ENCODE measurements at places on chromosomes 3 and 15.

- DNase-seq, result no peak
Observed at GRCh38 chr3:184823990-184824389, 12.0 kb downstream of the VPS8 start.

DNA sequence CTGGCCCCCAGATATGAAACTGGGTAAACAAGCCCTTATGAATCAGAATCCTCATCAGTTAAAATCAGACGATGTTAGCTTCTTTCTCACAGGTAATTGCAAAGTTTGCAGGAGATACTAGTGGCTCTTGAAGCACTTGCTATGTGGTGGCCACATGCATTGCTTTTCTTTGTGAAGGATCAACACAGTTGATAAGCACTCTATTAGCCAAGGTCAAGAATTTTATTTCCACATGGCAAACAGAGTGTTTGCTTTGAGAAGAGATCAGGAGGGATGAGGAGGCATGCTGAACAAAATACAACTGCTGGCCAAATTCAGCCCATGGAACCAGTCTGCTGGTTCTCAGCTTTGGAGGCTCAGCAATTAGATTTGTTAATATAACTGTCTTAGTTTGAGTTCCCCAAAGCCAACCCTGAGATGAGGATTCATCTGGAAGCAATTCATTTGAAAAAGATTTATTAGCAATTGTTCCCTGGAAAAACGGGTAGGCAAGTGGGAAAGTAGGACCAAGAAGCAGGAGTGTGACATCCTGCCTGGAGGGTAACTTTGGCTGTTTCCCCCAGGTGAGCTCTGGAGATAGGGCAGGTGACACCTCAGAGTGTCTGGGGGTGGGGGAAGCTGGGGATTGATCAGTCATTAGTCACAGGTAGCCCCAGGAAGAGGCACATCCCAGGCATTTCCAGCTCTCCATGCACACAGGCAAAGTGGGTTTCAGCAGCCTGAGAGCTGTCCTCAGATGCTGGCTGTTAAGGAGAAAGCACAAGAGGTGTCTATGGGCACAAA, 180.3 kb downstream of the ABHD5 start:
- no peak for DNase-seq

DNA sequence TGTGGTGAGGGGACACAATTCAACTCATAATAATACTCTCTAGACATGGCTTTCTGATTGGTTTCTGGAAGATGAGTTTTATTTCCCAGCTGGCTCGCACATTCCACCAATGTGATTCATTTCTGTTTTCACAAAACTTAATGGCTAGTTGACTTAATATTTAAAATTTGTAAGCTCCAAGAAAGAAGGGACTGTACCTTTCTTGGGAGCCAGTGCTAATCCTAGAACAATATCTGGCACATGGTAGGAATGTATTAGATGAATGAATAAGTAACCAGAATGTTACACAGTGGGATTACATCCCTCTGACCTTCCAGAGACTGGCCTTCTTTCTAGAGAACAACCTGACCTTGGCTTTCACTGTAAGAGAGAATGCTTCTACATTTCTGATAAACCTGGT, 262.8 kb downstream of the RORA start:
- DNase-seq, result no peak

- DNase-seq, result no peak
Observed at GRCh38 chr3:3603351-3603750, 195.9 kb upstream of the LRRN1 start.

DNA sequence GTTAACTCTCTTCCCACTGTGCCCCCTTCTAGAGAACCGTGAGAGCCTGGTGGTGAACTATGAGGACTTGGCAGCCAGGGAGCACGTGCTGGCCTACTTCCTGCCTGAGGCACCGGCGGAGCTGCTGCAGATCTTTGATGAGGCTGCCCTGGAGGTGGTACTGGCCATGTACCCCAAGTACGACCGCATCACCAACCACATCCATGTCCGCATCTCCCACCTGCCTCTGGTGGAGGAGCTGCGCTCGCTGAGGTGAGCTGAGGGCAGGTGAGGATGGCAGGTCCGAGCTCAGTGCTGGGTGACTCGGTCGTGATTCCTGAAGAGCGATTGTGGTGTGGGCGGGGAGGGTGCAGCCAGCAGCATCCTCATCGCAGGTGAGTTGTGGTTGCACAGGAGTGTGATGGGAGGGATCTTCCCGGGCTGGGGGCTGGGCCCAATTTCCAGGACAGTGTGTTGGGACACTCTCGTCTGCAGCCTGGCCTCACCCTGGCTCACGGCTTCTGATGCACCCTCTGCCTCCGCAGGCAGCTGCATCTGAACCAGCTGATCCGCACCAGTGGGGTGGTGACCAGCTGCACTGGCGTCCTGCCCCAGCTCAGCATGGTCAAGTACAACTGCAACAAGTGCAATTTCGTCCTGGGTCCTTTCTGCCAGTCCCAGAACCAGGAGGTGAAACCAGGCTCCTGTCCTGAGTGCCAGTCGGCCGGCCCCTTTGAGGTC, 8.0 kb downstream of the MCM2 start:
- no peak for DNase-seq

- no peak for DNase-seq
Observed at GRCh38 chr3:135135445-135135844, 340.4 kb downstream of the EPHB1 start.

- DNase-seq, result no peak
Observed at GRCh38 chr3:180059356-180059755, 22.6 kb upstream of the PEX5L start.

- DNase-seq, result no peak
Observed at GRCh38 chr15:51251556-51251955, 86.8 kb downstream of the CYP19A1 start.

DNA sequence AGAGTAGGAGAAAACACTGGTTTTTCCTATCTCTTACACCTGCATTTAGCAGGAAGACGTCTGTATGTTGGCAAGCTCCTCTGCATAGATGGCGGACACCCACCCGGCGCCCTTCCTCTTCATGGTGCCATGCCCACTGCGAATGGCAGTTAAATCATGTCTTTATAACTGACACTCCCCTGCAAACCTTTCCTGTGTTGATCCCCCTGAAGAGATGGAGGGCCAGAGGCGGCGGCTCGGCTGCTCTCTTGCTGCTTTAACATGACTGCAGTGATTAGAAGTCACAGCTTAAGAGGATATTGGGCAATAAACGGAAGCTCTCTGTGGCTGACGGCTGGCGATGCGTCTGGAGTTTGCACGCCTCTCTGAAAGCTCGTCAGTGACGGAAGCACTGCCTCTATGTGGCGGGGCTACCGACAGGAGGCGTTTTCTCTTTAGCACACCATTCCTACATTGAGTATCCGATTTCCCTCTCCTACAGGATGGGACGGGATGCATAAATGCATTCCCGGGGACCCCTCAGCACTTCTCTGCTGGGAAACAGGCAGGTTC, 25.5 kb upstream of the SNRPA1 start:
- DNase-seq, result no peak

DNA sequence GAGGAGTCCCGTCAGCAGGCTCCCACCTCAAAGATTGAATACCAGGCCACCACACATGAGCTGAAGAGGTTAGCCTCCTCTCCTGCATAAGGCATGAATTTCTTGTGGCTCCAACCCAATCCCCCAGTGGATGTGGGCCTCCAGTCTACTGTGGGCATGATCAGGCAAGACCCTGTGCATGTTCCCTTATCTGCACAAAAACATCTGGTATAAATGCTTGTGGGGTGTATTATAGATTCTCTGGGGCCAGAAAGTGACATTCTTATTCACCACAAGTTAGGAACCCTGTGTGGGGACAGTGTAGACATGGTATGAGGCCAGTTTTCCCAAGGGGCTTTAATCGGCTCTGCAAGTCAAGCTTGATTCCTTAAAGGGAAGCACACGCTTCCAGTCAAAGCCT, 18.2 kb upstream of the UBP1 start:
- DNase-seq, result no peak

- DNase-seq, result no peak
Observed at GRCh38 chr3:188164248-188164687, 10.3 kb downstream of the LPP start.

DNA sequence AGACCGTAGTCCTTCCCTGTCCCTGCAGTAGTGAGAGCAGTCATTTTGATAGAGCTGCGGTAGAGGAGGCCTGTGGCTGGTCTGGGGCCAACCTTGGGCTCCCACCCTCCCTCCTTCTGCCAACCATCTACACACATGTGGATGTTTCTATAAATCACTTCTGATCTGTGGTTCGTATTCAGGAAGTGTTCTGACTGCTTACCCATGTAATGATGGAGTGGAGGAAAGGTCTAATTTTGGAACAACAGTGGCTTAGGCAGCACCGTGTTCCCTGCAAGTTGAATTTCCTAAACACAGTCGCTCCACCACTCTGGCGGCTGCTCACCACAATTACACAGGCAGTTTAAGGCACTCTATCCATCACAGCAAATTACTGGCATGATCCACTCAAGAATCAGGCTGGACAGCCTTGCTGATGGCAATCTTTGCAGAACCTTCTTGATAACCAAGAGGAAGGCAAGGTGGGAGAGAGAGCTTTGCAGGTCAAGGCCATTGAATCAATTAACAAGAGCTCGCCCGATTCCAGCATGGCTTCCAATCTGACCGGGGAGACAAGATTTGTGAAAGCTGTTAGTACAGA, 104.7 kb upstream of the VEPH1 start:
- DNase-seq, result no peak

DNA sequence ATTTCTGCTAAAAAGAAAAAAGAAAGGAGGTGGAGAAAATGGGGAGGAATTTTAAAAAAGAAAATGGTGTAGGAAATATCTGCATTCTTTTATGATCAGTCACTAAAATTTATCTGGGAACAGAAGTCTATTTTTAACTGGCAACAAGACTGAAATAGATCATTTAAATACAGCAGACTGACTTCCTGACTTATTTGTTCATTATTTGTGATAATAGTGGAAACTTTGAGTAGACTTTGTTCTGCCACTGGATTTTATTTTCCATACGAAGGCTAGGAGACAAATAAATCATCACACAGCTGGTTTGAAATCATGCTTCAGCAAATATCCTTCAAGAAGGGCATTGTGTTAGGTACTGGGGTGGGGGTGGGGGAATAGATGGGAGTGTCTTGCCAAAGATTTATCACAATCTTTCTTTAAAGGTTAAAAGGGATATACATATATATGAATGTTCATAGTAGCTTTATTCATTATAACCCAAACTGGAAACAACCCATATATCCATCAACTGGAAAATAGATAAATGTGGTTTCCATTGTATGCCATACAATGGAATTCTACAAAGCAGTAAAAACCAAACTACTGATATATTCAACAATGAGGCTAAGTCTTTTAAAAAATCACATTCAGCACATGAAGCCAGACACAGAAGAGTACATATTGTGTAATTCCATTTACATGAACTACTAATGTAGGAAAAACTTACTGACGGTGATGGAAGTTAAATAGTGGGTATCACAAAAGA, 4.7 kb upstream of the CLASP2 start:
- no peak for DNase-seq

DNA sequence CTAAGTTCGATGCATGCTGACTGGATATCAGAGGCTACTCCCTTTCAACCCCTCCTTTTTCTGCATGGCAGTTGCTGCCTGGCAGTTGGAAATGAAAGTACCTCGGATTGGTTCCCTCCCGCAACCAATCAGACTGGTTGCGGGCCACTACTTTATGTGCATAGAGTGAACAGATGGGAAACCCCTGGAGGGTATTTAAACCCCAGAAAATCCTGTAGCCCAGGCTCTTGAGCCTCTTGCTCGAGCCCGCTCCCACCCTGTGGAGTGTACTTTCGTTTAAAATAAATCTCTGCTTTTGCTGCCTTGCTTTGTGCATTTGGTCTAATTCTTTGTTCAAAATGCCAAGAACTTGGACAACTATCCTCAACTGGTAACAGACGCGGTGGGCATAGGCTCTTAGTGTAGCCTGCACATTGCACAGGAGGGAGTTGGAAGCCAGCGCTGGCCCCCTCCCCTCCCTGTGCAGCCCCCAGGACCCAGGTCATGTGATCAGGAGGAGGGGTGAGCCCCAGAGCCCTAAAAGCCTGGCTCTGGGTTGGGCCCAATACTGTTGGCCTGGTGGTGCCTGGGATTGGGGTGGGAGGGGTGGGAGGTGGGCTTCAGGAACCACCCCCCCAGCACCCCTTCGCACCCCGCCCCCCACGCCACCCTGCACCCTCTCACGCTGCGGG, 26.8 kb downstream of the RHCG start:
- peak; percentile 86 for DNase-seq

DNA sequence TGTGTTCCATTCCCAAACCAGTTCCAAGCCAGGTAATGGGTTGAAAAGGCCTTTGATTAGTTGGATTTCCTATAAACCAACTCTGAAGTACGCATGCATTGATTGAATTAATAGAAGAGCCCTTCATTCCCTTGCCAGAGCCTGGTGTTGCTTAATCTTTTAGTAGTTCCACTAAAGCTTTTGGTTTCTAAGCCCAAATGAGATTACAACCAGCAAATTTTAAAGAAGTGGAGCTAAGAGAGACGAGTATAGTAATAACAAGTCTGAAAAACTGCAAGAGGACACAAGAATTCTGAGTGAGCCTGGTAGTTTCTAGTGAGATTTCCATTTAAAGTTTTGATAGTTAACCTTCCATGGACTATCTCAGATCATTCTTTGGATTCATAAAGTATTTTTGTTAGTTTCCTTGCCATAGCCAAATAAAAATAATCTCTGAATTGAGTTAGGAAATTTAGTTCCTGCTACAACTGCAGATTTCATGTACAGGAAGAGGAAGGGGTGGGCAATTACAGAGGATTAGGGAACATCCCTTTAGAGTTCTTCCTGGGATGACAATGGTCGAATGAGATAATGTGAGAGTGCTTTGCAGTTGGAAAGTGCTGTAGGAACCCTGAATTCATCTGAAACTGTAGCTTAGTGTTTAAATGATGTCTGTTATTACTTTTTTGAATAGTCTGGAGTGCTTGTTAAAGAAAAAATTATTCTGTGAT, 136.8 kb downstream of the FNDC3B start:
- DNase-seq, result no peak

DNA sequence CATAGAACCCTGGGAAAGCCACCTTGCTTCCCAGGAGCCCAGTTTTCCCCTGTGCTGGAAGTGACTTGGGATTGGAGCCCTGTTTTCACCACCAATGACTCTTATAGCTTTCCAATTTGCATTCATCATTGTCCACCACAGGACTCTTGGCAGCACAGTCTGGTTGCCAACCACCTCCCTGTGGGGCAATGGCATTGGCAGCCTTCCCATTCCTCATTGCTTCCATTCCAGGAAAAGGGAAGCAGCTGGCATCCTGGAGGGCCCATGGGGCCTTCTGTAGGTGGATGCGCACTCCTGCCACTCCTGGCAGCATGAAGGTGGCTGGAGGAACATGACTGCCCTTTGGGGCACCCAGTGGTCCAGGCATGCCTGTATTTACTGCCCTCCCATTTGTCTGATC, 57.7 kb downstream of the FEM1B start:
- peak; percentile 79 for DNase-seq

- no peak for DNase-seq
Observed at GRCh38 chr3:157128771-157129681, 30.9 kb downstream of the CCNL1 start.

GRCh38 chr3:65018801-65019200, 331.0 kb upstream of the ADAMTS9 start:
- DNase-seq, result no peak

DNA sequence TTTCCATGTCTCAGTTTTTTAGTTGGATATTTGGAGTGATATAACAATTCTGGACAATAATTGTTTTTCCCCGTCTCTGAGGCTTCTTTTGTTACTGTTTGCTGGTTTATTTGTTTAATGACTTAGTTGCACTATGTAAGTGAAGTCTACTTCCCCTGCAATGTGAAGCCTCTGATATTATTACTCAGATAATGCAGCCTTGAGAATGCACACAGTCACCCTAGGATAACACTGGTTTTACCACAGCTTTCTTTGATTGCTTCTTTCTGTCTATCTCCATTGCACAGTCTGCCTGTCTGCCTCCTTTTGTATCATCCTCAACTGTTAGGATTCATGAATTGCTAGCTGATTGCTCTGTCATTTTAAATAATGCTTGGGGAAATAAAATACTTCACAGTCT, 208.7 kb upstream of the ROBO1 start:
- DNase-seq, result no peak
